ENCODE measurements at places on chromosomes 1 and 21.

GRCh38 chr1:209324901-209325871 lies 258.3 kb upstream of the CAMK1G start:
- no peak for DNase-seq

DNA sequence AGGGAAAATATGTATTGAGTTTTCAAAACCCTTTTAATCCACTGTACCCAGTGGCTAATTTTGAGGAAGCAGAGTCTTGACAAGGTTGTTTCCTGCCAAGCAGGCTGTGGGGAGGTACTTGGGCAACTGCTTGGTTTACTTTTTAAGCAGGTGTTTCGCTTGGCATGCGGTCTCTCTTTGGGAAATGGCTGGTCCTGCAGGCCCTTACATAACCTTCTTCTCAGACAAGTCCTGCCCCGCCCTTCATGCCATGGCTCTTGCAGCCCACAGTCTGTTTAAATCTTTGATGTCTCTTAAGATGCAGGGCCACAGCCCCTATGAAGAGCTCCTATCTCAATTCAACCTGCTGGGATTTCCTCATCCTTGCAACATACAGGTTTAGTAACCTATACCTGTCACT lies 36.0 kb upstream of the ABCD3 start:
- DNase-seq, result no peak

DNA sequence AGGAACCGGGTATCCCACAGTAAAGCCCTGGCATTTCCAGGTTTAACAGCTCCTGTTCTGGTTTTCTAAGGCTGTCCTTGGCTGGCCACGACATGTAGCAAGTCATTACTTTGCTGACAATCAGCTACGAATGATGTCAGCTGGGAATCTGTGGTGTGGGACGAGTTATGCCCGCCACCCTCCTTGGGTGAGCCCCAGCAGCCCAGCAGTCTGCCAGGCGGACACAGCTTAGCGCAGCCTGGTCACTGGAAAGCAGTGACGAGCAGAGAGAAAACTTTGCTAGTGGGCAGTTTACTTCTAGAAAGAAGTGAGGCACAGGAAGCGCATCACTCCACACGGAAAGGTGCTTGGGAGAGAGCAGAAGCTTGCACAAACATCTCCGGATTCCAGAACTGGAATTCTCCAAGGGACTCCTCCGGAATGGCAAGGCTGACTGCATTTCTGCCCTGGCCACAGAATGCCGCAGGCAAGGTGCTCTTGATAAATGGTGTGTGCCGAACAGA lies 15.5 kb upstream of the ZNF436 start:
- no peak for DNase-seq

DNA sequence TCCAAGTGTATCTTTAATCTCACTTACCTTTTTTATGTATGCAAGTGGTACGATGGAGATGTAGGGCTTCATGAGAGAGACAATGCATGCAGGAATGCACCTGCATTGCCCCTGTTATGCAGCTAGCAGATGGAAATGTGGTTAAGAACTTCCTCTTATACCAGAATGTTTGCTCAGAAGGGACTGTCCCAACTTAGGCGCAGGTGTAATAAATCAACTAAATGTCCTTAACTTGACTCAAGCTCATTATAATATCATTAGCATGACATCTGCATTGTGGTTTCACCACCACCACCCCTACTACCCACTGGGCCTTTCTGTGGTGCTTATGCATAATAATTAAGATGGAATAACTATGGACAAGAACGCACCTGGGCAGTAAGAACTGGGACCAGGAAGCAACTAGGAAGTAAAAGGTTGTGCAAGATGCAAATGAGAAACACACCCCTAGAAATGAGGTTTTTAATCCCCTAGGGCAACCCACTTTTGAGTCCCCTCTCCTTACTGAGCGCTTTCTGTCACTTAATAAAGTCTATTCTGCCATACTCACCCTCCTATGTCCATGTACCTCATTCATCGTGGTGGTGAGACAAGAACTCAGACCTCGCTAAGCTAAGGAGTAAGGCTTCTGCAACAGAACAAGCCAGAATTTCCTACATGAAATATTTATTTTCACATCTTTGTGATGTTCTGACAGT lies 1103.3 kb upstream of the B3GALT2 start:
- DNase-seq, result peak; percentile 32

DNA sequence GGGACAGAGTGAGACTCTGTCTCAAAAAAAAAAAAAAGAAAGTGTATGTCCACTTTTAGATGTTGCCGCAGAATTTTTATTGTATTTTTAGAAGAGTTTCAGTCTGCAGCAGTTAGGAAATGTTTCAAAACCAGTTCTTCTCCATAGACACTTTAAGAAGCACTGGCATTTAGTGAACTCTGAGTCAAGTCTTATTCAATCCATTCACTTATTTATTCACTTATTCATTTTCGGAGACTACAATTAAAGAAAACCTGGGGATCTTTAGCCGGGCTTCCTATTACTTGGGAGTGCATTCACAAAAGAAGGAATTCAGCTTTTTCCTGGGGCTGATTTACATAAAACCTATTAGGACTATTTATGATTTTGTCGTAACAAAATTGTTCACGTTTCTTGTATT lies 12.3 kb downstream of the RCAN3 start:
- no peak for DNase-seq

DNA sequence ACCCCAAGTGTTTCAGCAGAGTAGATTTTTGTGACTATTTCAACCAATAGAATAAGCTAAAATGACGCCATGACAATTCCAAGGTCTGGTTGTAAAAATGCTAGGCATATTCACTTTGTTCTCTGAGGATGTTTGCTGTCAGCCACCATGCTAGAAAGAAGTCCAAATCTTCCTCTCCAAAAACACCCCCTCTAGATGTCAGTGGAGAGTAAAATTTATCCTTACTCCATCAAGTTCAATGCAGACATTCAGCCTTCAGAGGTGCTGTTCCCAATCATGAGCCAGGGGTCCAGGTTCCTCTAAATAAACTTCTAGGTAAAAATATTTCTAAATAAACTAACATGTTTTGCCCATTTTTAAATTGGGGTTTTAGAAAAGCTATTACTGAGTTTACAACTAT lies 395.4 kb upstream of the ADAMTS5 start:
- no peak for DNase-seq

DNA sequence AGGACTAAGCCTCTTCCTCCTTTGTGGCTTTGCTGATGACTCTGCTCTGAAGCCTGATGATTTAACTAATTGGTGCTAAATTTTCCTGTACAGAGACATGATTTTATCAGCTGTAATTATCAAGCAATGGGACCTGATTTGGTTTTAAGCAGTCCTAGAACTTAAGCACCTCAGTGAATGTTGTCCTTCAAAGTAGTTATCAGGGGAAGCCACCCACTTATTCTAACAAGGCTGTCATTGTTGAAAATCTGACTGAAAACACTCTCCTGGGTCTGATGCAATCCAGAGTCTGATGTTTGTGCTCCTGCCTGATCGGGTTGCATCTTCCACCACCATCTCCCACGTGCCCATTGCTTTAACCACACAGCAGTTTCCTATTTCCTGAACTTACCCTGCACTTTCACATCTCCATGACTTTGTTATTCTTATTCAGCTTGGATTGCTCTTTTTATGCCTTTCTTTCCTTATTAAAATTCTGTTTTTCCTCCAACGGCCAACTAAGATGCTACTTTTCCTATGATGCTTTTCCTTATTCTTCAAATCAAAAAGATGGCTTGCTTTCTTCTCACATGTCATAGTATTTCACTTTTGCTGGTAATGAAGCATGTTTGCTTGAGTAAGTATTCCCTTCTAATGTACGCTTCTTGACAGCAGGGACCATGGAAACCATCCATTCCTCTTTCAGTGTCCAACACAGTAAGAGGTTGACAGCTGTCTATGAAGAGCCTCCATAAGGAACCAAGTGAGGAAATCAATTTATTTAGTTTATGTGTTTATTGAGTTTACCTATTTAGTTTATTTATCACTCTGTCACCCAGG lies 55.0 kb downstream of the S1PR1 start:
- peak; percentile 25 for DNase-seq

DNA sequence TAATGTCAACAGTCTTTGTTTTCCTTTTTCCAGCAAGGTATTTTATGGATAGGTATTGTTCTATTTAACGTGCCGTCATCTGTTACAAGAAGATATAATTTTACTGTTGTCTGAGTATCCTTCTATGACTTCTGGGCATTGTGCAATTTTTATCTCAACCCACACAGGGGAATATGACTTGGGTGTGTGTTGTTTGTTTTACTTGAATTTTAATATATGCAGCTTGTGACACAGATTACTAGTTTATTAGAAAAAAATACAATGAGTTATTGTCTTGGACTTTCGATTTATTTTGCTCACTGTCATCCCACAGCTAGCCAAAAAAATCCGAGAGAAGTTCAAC lies 111.9 kb downstream of the CACHD1 start:
- no peak for DNase-seq

GRCh38 chr1:196361112-196361714 lies 247.0 kb downstream of the KCNT2 start:
- DNase-seq, result no peak

- no peak for DNase-seq
These were observed 332.1 kb downstream of the DPYD start for GRCh38 chr1:97588772-97589171.

DNA sequence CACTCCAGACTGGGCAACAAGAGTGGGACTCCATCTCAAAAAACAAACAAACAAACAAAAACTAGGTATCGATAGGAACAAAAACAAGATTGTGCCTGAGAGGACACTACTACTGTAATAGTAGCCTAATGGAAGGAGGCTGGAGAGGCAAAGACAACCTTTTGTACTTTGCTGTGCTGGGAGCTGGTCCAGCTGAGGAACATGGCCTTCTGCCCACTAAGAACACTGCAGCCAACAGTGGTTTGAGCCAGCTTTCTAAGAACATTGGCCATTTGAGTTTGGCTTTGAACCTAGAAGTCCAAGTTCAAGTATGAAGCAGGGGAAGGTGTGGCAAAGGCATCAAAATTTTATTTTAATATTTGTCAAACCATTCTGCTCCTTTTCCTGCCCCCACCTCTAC lies 22.7 kb upstream of the RGS8 start:
- DNase-seq, result no peak

- DNase-seq, result no peak
These were observed 56.1 kb upstream of the DMRTB1 start for GRCh38 chr1:53402891-53403655.

DNA sequence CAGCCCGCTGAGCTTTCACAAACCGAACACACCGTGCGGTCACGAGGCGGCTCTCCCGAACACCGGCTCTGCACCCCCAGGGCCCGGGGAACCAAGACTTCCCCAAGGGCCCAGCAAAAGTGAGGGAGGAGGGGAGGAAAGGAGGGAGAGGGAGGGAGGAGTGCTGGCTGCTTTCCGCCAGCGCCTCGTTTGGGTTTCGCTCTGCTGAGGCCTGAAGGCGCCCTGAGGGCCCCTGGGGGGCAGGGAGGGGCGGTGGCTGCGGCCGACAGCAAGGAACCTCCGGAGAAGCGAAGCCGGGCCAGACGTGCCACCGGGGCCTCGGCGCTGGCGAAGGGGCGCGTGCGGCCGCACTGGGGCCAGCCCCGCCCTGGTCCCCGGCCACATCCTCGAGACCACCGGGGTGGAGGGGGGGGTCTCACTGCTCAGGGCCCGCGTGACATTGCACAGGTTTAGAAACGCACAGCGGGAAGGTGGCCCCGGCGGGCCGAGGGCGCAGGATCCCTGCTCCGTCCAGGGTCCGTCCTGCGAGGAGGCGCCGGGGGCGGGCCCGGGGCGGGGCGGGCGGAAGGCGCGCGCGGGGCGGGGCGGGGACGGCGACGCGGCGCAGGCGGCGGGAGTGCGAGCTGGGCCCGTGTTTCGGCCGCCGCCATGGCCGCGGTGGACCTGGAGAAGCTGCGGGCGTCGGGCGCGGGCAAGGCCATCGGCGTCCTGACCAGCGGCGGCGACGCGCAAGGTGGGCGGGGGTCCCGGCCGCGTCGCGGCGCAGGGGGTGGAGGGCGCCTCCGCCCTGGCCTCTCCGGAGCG lies at the start of gene PFKL:
Gene PFKL, plus strand, starts transcription at position 596 of the 804 bp plus-strand sequence. Its CDS starts 53 bp downstream, at position 649.
- peak; percentile 51 for DNase-seq

- DNase-seq, result no peak
These were observed 75.9 kb downstream of the CDC14A start for GRCh38 chr1:100428160-100428559.

DNA sequence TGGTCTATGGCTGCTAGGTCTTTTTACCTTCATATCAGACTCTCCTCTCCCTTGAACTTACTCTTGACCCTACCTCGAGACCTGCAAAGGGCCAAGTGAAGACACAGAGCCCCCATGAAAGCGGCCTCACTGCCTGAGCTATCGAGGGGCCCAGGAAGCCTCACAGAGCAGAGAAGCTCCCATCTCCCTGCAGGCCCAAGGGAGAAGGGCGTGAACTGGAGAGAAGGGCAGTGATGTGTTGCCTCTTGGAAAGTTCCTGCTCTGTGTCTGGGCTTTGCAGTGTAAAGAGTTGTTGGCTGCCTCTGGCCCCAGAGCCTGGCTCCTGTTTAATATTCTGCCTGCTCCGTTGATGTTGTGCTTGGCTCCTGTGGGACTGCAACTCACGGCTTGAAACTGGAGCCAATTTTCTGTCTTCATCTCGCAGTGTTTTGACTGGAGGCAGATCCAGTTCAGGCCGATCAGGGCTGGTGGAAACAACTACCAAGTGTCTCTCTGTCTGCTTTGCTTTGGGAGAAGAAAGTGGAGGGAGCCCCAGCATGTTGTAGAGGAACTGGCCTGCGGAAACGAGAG lies 4.3 kb downstream of the SERTAD4 start:
- DNase-seq, result no peak

DNA sequence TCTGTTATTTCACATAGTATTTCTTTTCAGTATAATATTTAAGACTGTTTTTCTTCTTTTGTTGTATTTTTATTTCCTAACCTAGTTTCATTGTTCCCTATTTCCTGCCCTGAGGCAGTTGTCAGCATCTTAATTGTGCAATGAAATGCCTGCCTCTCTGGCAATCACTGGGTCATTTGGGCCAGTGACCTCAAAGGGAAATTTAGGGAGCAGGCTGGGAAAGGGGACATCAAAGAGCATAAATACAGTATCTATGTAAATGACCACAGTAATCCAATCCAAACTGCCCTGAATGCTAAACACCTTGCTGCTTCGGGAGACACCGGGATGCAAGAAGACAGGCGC lies 147.8 kb downstream of the TLR5 start:
- no peak for DNase-seq

- DNase-seq, result no peak
These were observed 3.4 kb downstream of the USP33 start for GRCh38 chr1:77756052-77756754.

- DNase-seq, result no peak
These were observed at the start of gene PODN for GRCh38 chr1:53061859-53062707. PODN (plus strand) TSS chr1:53062213; CDS start chr1:53069856, 7,643 bp downstream.

DNA sequence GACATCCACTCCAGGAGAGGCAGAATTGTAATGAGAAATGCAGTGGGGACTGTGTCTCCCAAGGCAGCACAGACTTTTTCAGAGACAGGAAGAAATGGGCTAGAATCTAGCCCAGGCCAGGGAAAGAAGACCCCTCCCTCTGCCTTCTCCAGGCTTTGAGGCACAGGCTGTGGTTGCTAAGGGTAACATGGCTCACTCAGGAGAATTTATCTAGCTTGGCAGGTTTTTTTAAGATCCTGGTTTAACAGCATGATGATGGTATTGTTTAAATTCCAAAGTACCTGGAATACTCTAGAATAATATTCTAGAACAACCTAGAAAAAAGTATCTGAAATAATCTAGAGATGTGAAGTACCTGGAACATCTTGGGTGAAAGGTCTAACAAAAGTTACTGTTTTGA lies 125.6 kb downstream of the URB2 start:
- no peak for DNase-seq

Measured in T-helper 9 cell (primary cell).